ENCODE measurements at places on chromosomes 13 and 19. TPM values are rescaled to one million over a fixed set of nuclear protein-coding genes. Genes with fewer than 3 reads are reported as not detected.

DNA sequence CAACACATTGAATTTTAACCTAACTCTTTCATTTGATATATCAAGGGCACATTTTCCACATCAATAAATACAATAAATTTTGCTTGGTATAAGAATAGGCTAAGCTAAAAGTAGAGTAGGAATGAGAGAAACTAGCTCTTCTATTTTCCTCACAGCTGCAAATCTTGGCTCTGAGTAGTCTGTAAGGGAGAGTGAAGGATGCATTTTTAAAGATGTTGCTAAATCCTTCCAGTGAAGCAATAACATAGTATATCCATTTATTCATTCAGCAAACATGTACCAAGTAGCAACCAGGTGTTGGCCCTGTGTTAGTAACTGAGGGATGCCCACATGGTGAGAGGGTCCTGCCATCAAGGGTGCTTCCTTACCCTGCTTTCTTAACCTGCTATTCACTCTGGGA is 799.9 kb downstream of the PCDH9 start:
- DNase-seq, result no peak

DNA sequence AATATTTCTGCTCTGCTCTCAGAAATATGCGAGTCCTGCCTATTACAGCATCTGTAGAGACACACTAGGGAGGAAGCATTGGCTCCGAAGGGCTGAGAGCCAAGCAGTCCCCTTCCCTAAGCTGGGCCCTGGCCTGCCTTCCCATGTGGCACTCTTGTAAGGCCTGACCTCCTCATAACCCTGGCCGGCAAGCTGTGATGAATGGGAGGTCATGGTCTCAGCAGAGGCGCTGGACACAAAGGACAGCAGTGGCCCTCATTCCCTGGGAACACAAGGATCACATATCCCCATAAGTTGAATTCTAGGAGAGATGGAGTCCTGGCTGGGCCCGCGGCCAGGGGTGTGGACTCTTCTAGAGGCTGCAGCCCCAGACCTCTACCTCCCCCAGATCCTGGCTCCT is 483.3 kb downstream of the ZNF536 start:
- no peak for DNase-seq

Gene GDF15
- 2.7 TPM for total RNA-seq

Gene FPR1
- total RNA-seq, result 14.9 TPM
